ENCODE measurements at places on chromosomes 5 and 9.
A peak's percentile ranks its signal among the peaks of the same experiment; 100 is the strongest.

DNA sequence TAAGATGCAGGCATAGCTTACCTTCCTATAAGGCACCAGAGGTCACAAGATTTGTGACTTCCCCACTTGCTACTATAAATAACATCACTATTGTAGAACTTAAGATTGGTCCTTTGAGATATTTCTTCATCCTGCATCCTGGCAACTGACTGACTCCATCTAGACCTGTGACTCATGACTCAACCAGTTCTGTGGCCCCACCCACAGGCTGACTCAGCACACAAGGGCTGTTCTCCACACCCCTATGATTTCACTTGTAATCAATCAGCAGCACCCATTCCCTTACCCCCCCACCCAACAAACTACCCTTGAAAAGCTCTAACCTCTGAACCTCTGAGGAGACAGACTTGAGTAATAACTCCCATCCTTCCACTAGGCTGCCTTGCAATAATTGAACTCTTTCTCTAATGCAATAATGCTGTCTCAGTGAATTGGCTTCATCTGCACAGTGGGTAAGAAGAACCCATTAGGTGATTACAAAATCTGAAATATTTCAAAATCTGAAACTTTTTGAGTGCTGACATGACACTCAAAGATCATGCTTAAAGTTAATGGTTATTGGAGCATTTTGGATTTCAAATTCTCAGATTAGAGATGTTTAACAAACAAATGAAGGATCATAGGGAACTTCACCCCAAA lies 296.7 kb downstream of the ARL15 start:
- DNase-seq: peak; percentile 4

DNA sequence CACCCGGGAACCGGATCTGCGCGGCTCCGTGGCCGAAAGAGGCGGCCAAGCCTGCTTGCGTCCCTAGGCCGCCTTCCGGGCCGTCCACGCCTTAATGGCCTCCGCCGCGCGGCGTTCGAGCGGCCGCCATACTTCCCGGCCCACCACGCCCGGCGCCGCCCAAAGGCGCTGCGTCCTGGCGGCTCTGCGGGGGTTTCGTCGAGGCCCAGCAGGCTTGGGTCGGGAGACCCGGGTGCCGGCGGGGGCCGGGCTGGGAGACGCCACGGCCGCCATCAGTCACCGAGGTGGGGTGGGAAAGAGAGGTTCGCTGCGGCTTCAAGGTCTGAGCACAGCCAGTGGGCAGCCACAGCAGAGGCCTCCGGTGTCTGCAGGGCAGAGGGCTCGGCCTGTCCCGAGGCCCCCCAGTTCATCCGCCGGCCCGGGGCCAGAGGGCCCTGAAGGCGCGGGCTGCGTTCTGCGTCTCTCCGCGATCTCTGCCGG lies 545.8 kb upstream of the CDH10 start:
- no peak for DNase-seq

DNA sequence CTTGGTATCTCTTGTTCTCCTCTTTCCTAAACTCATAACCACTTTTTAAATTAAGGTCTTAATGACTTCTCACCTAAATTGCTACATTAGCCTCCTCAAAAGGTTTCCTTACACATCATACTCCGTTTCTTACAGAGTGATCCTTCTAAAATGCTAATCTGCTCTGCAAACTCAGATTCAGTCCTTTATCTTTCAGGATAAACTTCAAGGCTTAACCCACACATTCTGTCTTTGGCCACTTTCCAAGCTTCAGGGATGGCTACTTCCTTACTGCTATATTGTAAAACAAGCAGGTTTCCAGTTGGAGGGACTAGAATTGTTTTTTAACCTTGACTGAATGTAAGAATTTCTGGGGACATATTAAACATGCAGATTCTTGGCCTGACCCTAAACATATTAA lies 105.5 kb upstream of the CHD1 start:
- DNase-seq: no peak

- no peak for DNase-seq
These were observed 249.3 kb downstream of the DNAH5 start for GRCh38 chr5:13695076-13695712.

DNA sequence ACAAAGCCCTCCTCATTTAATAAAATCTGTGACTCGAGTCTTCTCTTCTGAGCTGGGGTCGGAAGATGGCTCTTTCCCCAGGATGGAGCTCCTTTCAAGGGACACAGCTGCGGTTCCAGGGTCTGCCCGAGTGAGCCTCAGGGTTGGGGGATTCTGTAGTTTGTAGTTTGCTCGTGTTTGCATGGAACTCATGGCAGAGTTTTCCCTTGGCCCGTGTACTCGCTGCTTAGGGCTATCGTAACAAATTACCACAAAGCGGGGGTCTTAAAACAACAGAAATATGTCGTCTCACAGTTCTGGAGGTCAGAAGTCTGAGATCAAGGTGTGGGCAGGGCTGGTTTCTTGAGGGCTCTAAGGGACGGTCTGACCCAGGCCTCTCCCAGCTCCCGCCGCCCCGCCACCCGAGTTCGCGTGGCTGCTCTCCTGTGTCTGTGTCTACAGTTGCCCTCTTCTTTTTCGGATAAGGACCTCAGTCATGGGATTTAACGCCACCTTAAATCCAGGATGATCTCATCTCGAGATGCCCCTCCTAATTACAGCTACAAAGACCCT lies 13.9 kb upstream of the LPCAT1 start:
- DNase-seq: no peak

DNA sequence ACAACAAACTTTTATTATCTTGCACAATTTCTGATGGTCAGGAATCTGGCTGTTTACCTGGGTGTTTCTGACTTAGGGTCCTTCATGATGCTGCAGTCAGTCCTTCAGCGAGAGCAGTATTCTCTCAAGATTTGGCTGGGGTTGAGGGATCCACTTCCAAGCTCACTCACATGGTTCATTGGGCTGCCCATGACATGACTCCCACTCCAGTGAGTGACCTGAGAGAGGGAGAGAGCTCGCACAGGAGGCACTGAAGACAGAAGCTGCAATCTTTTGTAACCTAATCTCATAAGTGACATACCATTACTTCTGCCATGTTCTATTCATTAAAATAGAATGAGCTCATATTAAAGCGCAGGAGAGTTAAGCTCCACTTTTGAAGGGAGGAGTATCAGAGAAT lies 212.6 kb downstream of the SPATA31D1 start:
- DNase-seq: no peak

GRCh38 chr5:150516011-150516410 lies 8.1 kb downstream of the NDST1 start:
- no peak for DNase-seq

GRCh38 chr5:82142928-82143577 lies 135.1 kb downstream of the RPS23 start:
- DNase-seq: no peak

DNA sequence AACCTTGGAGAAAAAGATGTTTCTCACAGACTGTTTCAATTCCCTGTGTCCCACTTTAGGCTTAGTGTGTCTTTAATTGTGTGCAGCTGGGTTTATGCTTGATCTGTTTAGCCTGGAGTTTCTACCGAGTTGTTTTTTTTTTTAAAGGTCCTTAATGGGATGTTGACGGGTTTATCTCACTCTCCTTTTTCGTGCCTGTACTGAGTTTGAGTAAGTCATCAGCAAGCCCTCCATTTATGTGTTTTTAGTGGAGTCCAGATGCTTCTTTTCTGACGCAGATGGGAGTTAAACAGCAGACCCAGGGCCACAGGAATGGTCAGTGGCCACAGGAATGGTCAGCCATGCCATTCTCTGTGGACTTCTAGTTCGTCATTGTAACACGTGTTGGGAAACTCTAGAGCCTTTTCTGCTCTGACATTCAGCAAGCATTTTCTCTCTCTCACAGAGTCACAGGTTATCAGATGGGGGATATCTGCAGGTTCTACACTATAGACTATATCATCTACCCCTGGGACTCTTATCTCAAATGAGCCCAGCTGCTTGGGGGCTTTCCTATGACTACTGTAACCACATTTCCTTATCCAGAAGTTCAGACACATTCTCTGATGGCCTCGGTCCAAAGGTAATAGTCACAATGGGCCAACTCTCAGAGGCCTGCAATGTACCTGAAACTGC lies 190.5 kb downstream of the TTLL11 start:
- no peak for DNase-seq

- DNase-seq: no peak
These were observed 26.8 kb upstream of the ISOC1 start for GRCh38 chr5:129067745-129068144.

GRCh38 chr5:5738797-5739489 lies 316.5 kb downstream of the ICE1 start:
- DNase-seq: no peak

DNA sequence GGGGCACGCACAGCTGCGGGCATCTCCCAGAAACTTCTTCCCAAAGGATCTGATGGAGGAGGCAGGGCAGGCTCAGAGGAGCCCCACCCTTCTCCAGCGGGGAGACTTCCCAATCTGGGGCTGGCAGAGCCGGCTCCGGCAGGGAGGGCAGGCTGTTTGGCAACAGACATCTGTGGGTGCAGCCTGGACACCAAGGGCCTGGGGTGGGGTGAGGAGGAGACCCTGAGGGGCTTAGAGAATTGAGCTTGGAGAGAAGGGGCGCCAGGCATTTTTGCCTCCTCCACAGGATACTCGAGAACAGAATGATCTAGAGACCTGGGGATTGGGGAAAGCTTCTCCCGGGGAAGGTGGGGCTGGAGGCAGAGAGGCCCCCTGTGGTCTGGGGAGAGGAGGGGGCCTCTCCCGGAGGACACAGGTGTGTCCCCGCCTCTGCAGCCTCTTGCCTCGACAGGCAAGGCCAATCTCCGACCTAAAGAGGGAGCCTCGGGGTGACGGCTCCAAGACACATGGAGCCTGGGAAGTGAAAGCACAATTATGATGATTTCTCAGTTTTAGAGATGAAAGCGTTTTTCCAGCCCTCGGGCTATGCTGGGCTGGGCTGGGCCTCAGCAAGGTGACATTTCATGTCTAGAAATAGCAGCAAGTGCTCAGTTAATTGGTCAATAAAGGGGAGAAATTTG lies 8.4 kb downstream of the LHX3 start:
- no peak for DNase-seq

GRCh38 chr5:154077696-154078095 lies 38.9 kb downstream of the MFAP3 start:
- no peak for DNase-seq

DNA sequence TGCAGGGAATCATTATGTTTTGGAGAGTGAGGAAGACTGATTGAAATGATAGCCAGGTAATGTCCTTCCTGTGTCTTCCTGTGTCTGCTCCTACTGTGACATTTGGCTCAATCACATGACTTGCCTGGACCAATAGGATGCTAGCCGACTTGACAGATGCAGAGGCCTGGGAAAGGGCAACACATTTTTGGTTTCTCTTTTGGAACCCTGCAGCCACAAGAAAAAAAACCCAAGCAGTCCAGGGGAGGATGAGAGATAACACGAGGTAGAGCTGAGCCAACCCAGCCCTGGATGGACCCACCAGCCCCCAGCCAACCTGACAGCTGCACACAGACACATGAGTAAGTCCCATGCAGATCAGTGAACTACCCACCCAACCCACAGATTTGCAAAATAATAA lies 256.1 kb upstream of the SMARCA2 start:
- DNase-seq: no peak

- no peak for DNase-seq
These were observed 75.9 kb upstream of the MINAR2 start for GRCh38 chr5:129672006-129672405.

DNA sequence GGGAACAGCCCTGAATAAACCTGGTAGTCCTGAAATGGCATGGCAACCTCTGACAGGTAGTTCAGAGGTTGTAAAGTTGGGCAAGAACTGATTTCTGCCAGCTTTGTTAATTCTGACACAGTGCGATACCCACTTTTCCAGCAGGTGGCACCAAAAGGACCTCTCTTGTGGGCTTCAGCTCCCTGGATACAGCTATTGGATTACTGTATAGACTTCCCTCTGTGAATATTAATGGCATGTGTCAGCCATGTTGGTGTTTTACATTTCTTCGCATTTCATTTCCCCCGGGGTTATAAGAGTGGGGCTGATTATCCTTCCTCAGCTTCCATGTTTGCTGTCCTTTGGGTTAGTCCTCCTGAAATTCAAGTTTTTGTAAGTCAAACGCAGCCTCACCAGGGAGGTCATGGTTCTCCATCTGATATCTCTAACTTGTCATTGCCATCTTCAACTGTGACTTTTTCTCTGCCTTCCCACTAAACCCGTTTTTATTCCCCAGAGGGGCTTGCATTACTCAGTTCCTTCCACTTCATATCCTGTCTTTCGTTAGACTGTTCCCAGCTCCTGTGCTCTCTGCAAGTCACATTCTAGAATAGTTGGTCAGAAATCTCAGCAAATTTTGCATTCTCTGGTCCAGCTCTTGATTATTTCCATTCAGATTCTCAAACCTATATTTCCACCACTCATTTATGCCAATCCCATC lies 135.6 kb downstream of the LIFR start:
- peak; percentile 19 for DNase-seq

- no peak for DNase-seq
These were observed 1062.5 kb downstream of the CDH9 start for GRCh38 chr5:25975885-25976284.

DNA sequence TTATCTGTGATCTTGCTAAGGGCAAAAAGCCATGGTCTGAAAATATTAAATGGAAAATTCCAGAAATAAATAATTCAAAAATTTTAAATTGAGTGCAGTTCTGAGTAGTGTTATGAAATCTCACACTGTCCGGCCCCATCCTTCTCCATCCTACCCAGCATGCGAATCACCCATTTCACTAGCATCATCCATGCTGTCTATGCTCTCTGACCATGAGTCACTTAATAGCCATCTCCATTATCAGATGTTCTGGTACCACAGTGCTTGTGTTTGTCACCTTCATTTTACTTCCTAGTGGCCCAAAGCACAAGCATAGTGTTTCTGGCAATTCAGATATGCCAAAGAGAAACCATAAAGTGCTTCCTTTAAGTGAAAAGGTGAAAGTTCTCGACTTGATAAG lies 63.3 kb upstream of the SMC5 start:
- no peak for DNase-seq

DNA sequence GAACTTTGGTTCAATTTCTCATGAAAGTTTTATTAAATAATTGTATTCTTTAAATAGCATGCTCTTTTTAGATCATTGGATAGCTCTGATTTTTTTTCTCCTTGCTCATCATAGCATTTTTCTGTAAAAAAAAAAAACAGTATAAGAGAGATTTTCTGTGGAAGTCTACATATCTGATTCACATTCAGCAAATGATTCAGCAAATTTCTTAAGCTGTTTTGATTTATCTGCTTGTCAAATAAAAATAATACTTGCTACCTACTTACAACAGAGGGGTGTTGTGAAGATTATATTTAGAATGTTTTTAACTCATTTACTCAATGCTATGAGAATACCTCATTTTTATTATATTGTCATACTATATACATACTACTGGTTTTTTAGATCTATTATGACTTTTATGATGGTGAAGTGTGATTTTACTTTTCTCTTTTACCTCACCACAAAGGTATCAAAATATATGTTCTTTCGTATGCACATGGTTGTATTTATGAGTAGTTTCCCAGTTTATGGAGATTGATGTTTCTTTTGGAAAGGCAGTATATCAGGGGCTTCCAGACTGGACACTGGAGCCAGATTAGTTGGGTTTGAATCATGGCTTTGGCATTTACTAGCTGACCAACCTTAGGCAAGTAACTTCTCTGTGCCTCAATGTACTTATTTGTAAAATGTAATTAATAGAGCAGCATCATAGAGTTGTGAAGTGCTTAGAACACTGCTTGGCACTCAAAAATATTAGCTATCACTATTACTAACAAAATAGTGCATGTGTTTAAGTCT lies 25.5 kb downstream of the TNPO1 start:
- DNase-seq: no peak

GRCh38 chr9:118459913-118460312 lies 755.7 kb downstream of the TLR4 start:
- DNase-seq: no peak

Data from stimulated activated CD4-positive, alpha-beta T cell treated with anti-CD3 and anti-CD28 coated beads, Interleukin-12 subunit alpha, Interleukin-12 subunit beta, amount 100 ng/mL, for 24 hours (primary cell).